Esophagus mucosa (tissue), 1 donor: ENCODE measurements at places on chromosomes 6 and 20. TPM values are rescaled to one million over a fixed set of nuclear protein-coding genes. Genes with fewer than 3 reads are reported as not detected.

STX11 gene
- total RNA-seq, result 5.5 TPM

PDSS2 gene
- 13.2 TPM for total RNA-seq

PHACTR3 gene
- not detected for total RNA-seq

VGLL2 gene
- not detected for total RNA-seq

SYNDIG1 gene
- 0.08 TPM for total RNA-seq

CCN6 gene
- not detected for total RNA-seq

BPIFB1 gene
- total RNA-seq, result 8.3 TPM

FLRT3 gene
- 3.0 TPM for total RNA-seq

HLA-DPA1 gene
- total RNA-seq, result 12.7 TPM

TFB1M gene
- 16.3 TPM for total RNA-seq

USP49 gene
- total RNA-seq, result 1.5 TPM

FAM229B gene
- total RNA-seq, result 5.1 TPM

BNIP5 gene
- total RNA-seq, result not detected

PDE7B gene
- total RNA-seq, result 0.68 TPM

FAM217A gene
- not detected for total RNA-seq

MGME1 gene
- total RNA-seq, result 12.8 TPM

RIPPLY2 gene
- total RNA-seq, result not detected

ADISSP gene
- 29.1 TPM for total RNA-seq

B3GAT2 gene
- total RNA-seq, result not detected

MAP7 gene
- 29.9 TPM for total RNA-seq

PXMP4 gene
- total RNA-seq, result 9.6 TPM

KDM1B gene
- 20.8 TPM for total RNA-seq

ZDHHC14 gene
- total RNA-seq, result 3.1 TPM

OLIG3 gene
- not detected for total RNA-seq

TAAR1 gene
- total RNA-seq, result not detected

COL12A1 gene
- 9.4 TPM for total RNA-seq

PLN gene
- total RNA-seq, result 1.5 TPM

TMEM74B gene
- 1.4 TPM for total RNA-seq

SLPI gene
- total RNA-seq, result 864 TPM

MRAP2 gene
- 1.0 TPM for total RNA-seq

RAET1L gene
- 30.4 TPM for total RNA-seq

PRR18 gene
- total RNA-seq, result 0.04 TPM

TENT5A gene
- total RNA-seq, result 2.9 TPM

NT5E gene
- 4.1 TPM for total RNA-seq

HEY2 gene
- 1.6 TPM for total RNA-seq

DEK gene
- 69.1 TPM for total RNA-seq

PCED1A gene
- total RNA-seq, result 16.5 TPM

BPIFA1 gene
- not detected for total RNA-seq

MCCD1 gene
- not detected for total RNA-seq

ENPP4 gene
- 0.80 TPM for total RNA-seq
